ENCODE measurements at places on chromosomes 7 and 10.
A peak's percentile ranks its signal among the peaks of the same experiment; 100 is the strongest.

GRCh38 chr7:37674531-37674930 is 9.0 kb upstream of the GPR141 start:
- DNase-seq: no peak

- DNase-seq: no peak
Measured at GRCh38 chr10:83122336-83122735, 1017.0 kb upstream of the GHITM start.

DNA sequence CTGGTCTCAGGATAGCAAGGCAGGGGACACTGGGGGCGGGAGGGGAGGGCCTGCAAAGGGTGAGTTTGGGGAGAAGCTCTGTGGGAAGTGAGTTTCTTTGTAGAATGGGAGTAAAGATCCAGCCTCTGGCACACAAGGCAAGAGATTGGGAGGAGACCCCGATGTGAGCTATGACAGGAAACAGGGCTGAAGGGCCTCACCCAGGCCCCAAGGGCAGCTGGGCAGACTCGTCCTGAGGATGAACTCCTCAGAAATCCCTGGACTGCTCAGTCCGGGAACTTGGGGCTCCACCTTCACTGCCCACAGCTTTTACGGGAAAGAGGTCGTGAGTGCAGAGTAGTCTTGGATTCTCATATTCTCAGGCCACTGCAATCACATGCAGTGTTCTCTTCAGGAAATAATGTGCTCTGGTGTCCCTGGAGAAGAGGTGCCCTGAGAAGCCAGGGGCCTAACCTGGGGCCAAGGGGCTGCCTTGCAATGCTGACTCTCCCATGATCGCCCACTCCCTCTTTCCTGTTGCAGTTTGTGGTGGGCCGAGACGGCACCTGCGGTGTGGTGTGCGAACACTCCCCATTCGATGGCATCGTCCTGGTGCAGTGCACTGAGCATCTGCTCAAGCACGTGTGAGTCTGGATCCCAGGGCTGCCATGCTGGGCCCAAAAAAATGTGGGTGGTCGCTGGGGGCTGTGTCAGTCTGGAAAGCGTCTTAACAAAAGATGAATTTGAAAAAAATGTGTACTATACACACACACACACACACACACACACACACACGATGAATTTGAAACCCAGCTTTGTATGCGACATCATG is 31.3 kb upstream of the C10orf53 start:
- DNase-seq: no peak

GRCh38 chr7:92778972-92779371 is 57.4 kb downstream of the CDK6 start:
- no peak for DNase-seq

DNA sequence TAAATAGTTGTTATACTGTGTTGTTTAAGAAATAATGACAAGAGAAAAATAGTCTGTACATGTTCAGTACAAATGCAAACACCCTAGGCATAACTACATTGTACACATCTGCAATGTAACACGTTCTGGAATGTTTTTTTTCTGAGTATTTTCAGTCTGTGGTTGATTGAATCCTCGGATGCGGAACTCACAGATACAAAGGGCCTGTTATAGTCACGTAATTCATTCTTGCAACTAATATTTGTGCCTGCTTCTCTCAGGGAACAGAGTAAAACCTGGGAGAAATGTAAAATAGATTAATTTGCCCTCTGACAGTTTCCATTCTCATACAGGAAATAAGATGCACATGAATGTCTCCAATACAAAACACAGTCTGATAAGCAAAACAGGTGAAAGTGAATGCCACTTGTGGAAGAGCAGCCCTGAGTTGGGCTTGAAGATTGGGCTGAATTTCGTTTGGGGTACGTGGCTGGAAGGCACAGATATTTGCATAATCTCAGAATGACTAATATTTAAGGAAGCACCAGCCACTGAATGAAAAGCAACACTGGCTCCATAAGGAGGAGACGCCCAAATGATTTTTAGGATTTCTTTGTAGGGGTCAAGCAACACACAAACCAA is 19.1 kb downstream of the DENND2A start:
- DNase-seq: no peak

DNA sequence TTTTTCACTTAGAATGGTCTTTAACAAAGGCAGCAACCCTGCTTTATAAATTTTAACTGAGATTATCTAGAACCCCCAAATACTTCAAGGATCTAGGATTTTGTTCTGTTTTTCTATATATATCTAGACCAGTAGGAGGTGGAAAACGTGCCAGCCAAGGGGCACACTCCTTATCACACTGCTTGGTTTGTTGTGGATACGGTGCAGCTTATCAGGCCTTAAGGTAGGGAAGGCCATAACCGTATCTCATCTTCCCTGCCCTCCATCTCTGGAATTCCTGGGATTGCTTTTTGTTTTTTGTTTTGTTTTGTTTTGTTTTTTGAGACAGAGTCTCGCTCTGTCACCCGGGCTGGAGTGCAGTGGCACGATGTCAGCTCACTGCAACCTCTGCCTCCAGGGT is 75.4 kb downstream of the MPLKIP start:
- DNase-seq: no peak

DNA sequence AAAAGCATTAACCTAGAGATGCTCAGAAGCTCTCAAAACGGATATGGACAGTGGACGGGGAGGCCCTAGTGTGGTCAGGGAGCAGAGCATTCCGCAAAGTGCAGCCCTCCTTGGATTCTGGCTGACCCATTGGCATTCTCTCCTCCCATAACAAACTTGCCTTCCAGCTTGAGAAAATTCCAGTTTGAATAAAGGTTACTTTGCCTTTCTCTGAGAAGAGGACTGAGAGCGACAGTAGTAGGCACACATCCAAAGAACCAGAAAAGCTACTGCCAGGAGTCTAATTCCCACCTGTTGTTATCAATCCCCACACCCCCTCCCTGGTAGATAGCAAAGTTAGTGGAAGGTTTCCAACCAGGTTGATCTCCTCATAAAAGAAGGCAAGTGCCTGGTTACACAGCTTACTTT is 84.7 kb upstream of the TRIL start:
- DNase-seq: no peak

- no peak for DNase-seq
Measured at GRCh38 chr10:69636626-69637605, 6.9 kb downstream of the FAM241B start.

DNA sequence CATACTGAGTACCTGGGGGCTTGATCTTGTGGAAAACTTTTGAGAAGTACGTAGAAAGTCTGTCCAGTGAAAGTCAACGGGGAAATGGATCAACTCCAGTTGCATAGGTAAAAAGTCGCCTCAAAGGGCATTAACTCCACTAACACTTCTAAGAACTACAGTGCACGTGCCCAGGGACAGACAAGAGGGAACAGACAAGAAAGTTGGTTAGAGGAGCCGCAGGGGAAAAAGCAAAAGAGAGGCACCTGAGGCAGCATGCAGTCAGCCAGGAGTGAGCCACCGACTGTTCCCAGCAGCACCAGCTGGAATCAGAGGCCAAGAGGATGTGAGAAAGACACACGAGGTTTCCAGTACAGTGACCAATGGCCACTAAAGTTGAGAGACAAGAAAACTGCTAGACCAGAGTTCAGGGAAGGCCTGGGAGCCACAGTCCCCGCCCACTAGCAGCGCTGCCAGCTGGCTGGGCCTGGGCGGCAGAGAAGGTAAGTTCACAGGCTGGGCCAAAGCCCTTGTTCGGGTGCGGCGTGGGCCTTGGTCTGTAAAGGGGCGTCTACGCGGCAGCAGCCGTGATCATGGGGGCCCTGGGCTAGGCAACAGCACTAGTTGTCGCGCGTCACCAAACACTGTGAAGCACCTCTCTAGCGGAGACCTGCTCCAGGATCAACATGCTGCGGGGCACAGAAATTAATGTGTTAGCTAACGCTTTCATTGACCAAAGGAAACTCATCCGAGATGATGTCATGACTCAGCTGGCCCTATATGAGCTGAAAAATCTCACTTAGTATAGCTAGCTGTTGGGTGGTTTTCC is 14.0 kb downstream of the ITGB1 start:
- no peak for DNase-seq

GRCh38 chr10:22704942-22705341 is 9.4 kb downstream of the PIP4K2A start:
- DNase-seq: no peak

DNA sequence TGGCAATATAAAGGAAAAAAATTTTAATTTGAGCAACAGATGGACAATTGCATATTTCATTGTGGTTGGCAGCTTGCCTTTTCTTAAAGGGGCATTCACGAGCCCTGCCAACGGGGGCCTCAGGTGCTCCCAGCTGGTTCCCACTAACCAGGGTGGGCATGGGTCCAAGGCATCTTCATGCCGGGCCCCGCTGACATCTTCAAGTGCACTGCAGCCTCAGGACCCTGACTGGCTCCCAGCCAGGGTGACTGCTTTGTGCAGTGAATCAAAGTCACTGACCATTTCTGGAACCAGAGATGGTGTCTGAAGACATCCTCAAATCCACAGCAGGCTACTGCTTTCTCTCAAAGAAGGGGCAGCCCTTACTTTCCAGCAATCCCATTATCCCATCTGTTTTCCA is 275.2 kb upstream of the MGMT start:
- no peak for DNase-seq

GRCh38 chr10:123945325-123945920 is 53.8 kb upstream of the CPXM2 start:
- peak; percentile 24 for DNase-seq

GRCh38 chr10:10293481-10293951 is 724.2 kb upstream of the CELF2 start:
- no peak for DNase-seq

Data from NCI-H187 treated with DMSO at 0.1 percent for 48 hours (cell line).